Activated CD4-positive, alpha-beta memory T cell treated with anti-CD3 and anti-CD28 coated beads, Interleukin-2, amount 10 ng/mL, durations not matched to agents 7 days and 5 days (primary cell): ENCODE measurements at places on chromosomes 6 and 20. TPM values are rescaled to one million over a fixed set of nuclear protein-coding genes. Genes with fewer than 3 reads are reported as not detected.

The ARHGAP18 gene
- total RNA-seq, result 18.0 TPM

The HELZ2 gene
- total RNA-seq, result 202 TPM

The GNMT gene
- total RNA-seq, result 0.60 TPM

- H3K4me3 ChIP-seq, result no peak overlapping the region
- no peak for DNase-seq
- H3K4me1 ChIP-seq, result peaks cover 7% of the 10 kb centered on the region
- no peak overlapping the region for H3K27ac ChIP-seq
- H3K27me3 ChIP-seq, result no peaks in the 10 kb centered on the region
Measured at GRCh38 chr6:34273242-34273805, 24.5 kb upstream of the SMIM29 start.

DNA sequence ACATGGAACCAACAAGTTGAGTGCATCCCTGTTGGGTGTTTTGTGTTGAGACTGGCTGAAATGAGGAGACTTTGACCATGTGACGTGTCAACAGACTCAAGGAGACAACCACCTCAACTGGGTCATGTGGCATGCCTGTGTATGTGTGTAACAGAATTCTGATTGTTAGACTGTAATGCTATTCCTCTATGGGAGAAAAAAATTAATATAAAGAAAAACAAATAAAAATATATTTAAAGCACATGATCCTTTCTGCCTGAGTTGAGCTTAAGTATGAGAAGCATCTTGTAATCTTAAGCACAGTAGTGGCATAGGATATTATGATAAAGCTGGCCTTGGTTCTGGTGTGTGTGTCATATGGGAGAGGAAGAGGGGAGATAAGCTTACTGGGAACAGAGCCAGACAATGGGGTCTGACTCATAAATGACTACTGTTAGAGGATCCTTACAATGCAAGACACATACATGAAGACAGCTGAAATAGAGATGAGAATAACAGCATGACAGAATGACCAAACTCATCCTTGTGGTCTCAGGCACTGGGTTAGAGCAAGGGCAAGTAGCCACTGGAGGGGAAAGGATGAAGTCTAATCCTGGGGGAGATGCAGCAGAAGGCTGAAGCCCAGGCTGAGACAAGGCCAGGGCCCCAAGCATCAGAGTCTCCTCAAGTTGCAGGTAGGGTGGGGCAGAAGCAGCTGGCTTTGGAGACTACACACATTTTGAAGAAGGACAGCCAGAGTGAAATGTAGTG, 9.2 kb downstream of the TP53INP2 start:
- DNase-seq, result no peak
- no peaks in the 10 kb centered on the region for H3K27me3 ChIP-seq
- H3K4me3 ChIP-seq, result no peak overlapping the region

DNA sequence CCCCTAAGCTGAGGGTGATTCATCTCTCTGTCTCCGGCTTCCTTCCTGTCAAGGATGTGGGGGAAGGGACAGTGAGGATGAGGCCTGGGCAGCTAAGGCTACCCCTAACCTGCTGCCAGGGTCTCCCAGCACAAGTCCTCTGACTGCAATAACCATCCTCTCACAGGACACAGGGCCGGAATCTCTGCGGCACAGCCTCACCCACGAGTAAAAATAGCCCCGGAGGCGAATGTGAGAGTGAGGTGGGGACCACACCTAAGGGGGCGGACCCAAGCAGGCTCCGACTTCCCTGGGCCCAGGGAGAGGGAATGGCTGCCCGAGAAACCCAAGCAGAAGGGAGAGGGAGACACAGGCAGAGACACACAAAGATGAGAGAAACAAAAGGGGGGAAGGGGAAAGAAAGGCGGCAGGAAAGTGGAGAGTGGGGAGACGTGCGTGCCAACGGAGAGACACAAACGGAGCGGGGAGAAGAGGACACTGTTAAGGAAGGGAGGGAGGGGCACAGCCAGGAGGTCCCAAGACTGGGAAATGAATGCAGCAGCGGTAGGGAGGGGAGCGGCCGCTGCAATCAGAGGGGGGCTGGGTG, 1.4 kb downstream of the CLIC1 start:
- peak; percentile 74 for DNase-seq
- H3K4me3 ChIP-seq, result peak overlapping the region; percentile 99
- no peaks in the 10 kb centered on the region for H3K27me3 ChIP-seq
- H3K36me3 ChIP-seq, result peaks cover 60% of the 10 kb centered on the region
- H3K4me1 ChIP-seq, result peaks cover 70% of the 10 kb centered on the region

The PDE10A gene
- total RNA-seq, result not detected

- H3K36me3 ChIP-seq, result peaks cover 51% of the 10 kb centered on the region
- peaks cover 54% of the 10 kb centered on the region for H3K4me1 ChIP-seq
- no peaks in the 10 kb centered on the region for H3K27me3 ChIP-seq
- peak overlapping the region; percentile 98 for H3K27ac ChIP-seq
- DNase-seq, result peak; percentile 74
- peak overlapping the region; percentile 95 for H3K4me3 ChIP-seq
Measured at GRCh38 chr20:35663516-35664465, 909 bp downstream of the CPNE1 start.

The VSTM2L gene
- not detected for total RNA-seq

DNA sequence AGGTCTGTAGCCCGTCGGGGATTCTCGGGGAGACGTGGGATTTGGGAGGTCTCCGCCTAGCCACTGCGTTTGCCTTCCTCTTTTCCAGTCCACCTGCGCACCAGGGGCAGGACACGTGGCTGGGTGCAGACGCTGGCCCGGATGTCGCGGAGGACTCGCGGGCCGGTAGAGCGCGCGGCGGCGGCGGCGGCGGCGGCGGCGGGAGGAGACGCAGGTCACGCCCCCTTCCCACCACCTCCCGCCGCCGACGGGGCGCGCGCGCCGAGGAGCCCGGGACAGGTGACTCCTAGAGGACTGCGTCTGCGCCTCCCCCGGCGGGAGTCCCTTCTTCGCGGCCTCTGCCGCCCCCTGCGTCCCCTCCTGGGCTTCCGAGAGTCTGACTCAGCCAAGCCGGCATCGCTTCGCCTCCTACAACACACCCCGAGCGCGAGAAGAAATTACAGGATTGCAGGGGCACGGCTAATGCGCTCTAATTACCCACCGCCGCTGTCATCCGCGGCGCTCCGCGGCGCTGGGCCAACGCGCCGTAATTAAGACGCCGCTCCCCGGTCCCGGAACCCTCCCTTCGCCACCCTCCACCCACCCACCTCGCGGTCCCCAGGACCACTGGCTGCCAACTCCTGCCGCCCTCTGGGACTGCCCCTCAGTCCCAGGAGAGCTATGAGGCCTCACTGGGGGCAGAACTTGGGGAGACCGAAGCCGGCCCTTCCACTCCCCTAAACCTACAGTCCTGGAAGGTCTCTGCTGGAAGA, 124.5 kb downstream of the MRPL14 start:
- H3K27me3 ChIP-seq, result peaks cover 47% of the 10 kb centered on the region
- peak; percentile 59 for DNase-seq
- peak overlapping the region; percentile 44 for H3K4me3 ChIP-seq
- peaks cover 22% of the 10 kb centered on the region for H3K4me1 ChIP-seq
- no peak overlapping the region for H3K27ac ChIP-seq

- no peak overlapping the region for H3K27ac ChIP-seq
- no peak overlapping the region for H3K4me3 ChIP-seq
- H3K36me3 ChIP-seq, result no peaks in the 10 kb centered on the region
- DNase-seq, result no peak
- no peaks in the 10 kb centered on the region for H3K4me1 ChIP-seq
Measured at GRCh38 chr20:19397666-19398065, 185.2 kb downstream of the SLC24A3 start.

The SMLR1 gene
- not detected for total RNA-seq

- H3K4me3 ChIP-seq, result no peak overlapping the region
- no peak for DNase-seq
- H3K36me3 ChIP-seq, result peaks cover 72% of the 10 kb centered on the region
- H3K27me3 ChIP-seq, result no peaks in the 10 kb centered on the region
- H3K27ac ChIP-seq, result peak overlapping the region; percentile 14
Measured at GRCh38 chr20:49292010-49292409, 14.2 kb upstream of the ZNFX1 start.

DNA sequence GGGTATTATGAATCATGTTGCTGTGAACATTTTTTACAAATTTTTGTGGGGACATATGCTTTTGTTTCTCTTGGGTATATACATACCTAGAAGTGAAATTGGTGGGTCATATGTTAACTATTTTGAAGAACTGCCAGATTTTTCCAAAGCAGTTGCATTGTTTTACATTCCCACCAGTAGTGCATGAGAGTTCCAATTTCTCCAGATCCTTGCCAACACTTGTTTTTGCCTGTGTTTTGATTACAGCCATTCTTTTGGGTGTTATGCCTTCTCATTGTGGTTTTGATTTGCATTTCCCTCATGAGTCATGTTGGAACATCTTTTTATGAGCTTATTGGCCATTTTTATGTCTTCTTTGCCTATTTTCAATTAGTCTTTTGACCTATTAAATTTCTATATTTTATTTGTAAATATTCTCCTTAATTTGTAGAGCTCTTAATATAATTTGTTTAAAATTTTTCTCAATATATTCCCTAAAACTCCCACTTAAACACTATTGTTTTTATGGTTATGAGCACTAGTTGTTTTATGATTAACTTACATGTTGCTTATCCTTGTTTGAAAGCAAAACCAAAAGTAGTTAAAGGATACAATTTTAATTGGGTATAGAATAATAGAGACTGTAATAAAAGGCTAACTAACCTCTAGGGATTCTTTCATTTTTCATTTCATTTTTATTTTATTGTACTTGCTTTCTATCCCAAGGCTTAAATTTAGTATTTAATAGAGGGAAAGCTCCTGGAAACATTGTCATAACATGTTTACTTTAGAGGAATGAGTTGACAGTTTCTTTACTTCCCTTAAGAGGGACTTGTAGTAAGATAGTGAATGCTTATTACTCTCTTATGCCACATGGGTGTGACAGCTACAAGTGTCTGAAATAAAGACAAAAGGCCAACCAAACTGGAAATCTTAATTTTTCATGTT, 5.5 kb downstream of the UBR2 start:
- H3K4me3 ChIP-seq, result peak overlapping the region; percentile 4
- peaks cover 62% of the 10 kb centered on the region for H3K4me1 ChIP-seq
- H3K27me3 ChIP-seq, result no peaks in the 10 kb centered on the region
- DNase-seq, result no peak
- H3K27ac ChIP-seq, result peak overlapping the region; percentile 82
- peaks cover 36% of the 10 kb centered on the region for H3K36me3 ChIP-seq

- no peak for DNase-seq
- H3K27me3 ChIP-seq, result no peaks in the 10 kb centered on the region
- no peaks in the 10 kb centered on the region for H3K36me3 ChIP-seq
- peaks cover 3% of the 10 kb centered on the region for H3K4me1 ChIP-seq
- no peak overlapping the region for H3K27ac ChIP-seq
Measured at GRCh38 chr6:40395066-40395697, 192.0 kb downstream of the LRFN2 start.

The CDSN gene
- not detected for total RNA-seq

GRCh38 chr6:25266456-25267100, 12.6 kb upstream of the CARMIL1 start:
- H3K4me3 ChIP-seq, result no peak overlapping the region
- DNase-seq, result no peak
- no peaks in the 10 kb centered on the region for H3K36me3 ChIP-seq
- peaks cover 1% of the 10 kb centered on the region for H3K4me1 ChIP-seq
- H3K27me3 ChIP-seq, result peaks cover 33% of the 10 kb centered on the region

- H3K27me3 ChIP-seq, result peaks cover 64% of the 10 kb centered on the region
- H3K4me1 ChIP-seq, result peaks cover 15% of the 10 kb centered on the region
- peak overlapping the region; percentile 17 for H3K4me3 ChIP-seq
Measured at GRCh38 chr6:151240791-151241642, 1.2 kb downstream of the AKAP12 start.

The ACTR5 gene
- total RNA-seq, result 9.4 TPM

DNA sequence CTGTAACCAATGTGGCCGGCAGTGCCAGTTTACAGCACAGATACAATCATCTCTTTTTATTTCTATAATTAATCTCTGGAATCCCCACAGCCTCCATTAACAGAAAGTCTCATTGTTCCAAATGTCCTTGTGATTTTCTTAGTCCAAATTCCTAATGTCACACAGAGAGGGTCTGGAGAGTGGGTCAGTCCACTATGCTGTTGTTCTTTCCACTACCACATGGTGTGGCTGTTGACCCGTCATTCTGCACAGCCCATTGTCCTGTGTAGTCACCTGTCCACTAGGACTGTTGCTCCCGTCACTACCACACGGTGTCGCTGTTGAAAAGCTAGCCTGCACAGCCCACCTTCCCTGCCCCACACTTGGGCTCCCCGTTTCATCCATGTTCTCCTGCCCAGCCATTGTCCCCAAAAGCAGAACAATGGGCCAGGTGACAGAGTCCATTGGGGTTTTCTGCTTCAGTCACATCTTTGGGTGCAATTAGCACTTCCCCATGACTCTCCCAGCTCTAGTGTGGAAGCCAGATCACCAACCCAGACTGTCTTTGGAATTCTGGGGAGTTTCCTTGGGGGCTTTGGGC, 8.6 kb upstream of the LBP start:
- H3K4me3 ChIP-seq, result no peak overlapping the region
- H3K27me3 ChIP-seq, result peaks cover 10% of the 10 kb centered on the region
- no peaks in the 10 kb centered on the region for H3K4me1 ChIP-seq
- H3K36me3 ChIP-seq, result no peaks in the 10 kb centered on the region

DNA sequence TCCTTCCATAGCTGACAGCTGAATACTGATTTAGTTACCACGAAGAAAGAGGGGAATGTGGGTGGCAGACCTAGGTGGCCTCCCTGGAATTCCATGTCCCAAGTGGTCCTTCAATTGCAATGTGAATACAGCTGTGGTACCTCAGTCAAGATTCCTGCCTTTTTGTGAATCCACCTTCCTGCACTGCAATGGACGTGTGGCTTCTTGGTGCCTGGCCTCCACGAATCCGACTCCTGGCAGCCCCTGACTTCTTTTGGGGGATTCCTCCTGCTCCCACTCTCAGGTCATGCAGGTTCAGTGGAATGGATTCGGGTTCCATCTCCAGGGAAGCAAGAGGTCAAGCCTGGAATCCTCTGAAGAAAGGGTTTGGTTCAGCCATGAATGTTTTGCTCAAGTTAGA, 117.8 kb downstream of the DACT2 start:
- H3K27ac ChIP-seq, result no peak overlapping the region
- DNase-seq, result no peak
- H3K4me3 ChIP-seq, result no peak overlapping the region
- H3K27me3 ChIP-seq, result peaks cover 16% of the 10 kb centered on the region

DNA sequence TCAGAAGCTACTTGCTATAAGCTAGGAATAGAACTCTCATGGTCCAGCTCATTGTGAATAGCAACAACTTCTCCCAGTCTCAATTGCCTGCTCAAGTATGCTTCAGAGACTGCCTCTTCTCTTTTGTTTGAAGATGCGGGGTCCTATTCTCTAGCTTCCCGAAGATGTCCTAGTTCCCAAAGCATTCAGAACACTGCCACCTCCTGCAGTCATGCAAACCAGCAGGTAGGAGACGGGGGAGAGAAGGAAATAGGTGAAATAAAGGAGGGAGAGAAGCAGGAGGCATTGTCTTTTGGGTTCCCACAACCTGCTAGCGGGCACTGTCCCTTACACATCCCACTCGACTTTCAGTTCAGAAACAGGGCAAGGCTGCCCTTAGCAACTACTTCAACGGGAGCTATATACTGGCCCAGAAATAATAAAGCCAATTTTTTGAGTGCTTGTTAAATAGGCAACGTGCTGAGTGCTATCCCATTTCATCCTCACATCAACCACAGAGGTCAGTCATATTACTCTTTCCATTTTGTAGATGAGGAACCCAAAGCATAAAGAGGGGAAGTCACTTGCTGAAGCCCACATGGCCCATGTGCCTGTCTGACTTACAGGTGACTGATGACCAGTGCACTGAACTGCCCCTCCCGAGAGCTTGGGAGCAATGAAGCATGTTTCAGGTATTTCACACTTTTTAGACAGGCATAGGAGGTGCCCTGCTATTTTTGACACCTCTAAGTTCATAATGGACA, 61.9 kb upstream of the ATXN1 start:
- H3K36me3 ChIP-seq, result no peaks in the 10 kb centered on the region
- H3K4me3 ChIP-seq, result no peak overlapping the region
- peaks cover 13% of the 10 kb centered on the region for H3K4me1 ChIP-seq
- no peak overlapping the region for H3K27ac ChIP-seq
